ENCODE measurements at places on chromosomes 5 and 9.
A peak's percentile ranks its signal among the peaks of the same experiment; 100 is the strongest.

GRCh38 chr9:77848404-77848803, 183.2 kb downstream of the GNAQ start:
- DNase-seq, result no peak

DNA sequence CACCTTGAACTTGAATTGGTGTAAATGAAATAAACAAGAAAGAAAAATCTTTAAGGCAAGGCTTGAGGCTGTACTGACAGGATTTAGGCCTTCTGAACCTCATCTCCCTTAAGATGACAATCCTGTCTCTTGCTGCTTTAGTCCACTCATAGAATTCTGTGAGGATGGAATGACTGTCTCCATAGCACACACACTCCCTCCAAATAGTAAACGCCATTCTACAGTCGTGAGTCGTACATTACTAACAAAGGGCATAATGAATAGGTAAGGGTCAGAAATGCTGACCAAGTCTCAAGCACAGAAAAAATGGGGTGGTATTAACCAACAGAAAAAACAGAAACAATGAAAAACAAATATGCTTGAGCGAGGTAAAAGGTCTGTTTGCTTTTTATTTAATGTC, 71.8 kb upstream of the SIMC1 start:
- DNase-seq, result no peak

GRCh38 chr5:38541174-38541725, 15.2 kb downstream of the LIFR start:
- DNase-seq, result no peak

GRCh38 chr5:117954331-117954730, 1034.0 kb downstream of the DTWD2 start:
- no peak for DNase-seq

- DNase-seq, result no peak
Observed at GRCh38 chr9:20139763-20140290, 351.0 kb upstream of the SLC24A2 start.

GRCh38 chr9:20620650-20621470, 1.4 kb downstream of the MLLT3 start:
- DNase-seq, result peak; percentile 18

DNA sequence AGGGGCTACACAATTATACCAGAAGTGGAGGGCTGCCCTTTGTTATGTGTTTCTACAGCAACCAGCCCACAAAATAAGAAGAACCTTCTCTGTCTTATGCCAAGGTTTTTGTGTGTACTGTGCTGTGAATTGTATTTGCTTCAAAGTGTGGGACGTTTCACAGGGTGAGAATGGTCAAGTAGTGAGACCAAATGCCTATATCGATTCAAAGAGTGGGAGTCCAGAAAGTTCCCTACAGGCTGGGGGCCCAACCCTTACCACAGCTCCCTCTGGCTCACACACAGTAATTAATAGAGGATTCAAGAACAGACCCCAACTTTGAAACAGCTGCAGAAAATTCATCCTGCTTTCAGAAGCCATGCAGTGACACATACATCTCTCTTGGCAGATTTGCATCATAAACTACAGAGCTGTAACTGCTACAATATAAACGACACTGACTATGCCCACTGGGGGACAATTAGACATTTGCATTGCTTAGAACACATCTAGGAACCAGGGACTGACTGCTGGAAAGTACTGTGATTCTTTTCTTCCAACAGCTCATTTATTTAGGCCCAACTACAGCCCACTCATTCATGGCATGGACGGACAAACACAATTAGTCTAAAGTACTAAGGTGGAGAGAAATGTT, 12.8 kb downstream of the ENC1 start:
- DNase-seq, result no peak

GRCh38 chr5:203246-203930, 12.1 kb downstream of the LRRC14B start:
- DNase-seq, result no peak

DNA sequence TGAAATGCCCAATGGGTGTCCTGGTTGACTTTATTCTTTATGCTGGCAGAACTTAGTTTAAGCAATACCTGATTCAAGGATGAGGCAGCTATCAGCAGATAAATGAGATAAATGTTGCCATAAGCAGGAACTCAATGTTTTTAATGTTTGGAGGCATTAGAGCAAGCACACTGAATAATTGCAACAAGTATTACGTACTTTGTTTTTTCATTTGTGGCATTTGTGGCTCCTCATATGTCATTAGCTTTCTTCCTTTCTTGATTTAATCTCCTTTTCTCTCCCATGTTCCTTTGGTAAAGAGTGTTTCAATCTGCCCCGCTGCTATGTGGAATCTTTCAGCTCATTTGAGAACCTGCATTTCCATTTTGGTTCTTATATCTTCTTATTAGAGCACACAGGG, 6.4 kb upstream of the NR3C1 start:
- DNase-seq, result no peak

- DNase-seq, result no peak
Observed at GRCh38 chr5:123610665-123611405, 98.9 kb downstream of the CSNK1G3 start.

GRCh38 chr9:89519366-89519805, 21.5 kb upstream of the SEMA4D start:
- DNase-seq, result no peak

DNA sequence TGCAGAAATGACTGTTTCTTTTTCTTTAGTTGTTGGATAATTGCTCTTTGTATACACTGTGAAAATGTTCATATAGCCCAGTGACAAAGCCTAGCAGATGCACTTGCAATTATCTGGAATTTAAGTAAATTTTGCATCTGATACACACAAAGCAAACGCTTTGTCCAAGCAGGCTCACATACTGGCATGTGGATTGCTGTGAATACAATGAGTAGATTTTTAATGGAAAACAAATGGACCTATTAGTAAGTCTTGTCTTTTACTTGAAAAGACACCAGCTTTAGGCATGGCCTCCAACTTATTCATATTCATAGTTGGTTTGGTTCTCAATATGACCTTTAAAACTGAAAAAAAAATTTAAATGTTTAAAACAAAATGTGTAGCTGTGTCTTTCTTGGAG, 1299.8 kb upstream of the WWC1 start:
- no peak for DNase-seq

DNA sequence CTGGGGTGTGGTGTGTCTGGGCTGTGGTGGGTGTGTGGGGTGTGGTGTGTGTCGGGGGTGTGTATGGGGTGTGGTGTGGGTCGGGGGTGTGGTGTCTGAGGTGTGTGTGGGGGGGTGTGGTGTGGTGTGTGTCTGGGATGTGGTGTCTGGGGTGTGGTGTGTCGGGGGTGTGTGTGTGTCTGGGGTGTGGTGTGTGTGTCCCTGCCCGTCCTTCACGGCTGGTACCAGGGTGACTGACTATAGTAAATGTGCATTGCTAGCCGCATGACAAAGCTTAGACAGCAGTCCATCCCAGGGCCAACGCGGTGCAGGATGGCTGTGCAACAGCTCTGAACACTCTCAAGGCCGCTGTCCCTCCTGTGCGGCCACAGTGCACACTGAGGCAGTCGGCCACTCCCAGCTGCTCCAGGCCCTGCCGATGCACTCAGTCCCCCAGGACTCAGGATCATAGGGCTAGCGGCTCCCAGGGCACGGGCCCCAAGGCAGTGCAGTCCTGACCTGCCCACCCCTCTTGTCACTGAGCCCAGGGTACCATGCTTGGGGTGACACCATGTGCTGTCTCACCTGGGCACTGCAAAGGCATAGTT, 54.0 kb downstream of the SECISBP2 start:
- DNase-seq, result no peak

GRCh38 chr9:7567687-7568086, 231.9 kb downstream of the DMAC1 start:
- DNase-seq, result no peak

DNA sequence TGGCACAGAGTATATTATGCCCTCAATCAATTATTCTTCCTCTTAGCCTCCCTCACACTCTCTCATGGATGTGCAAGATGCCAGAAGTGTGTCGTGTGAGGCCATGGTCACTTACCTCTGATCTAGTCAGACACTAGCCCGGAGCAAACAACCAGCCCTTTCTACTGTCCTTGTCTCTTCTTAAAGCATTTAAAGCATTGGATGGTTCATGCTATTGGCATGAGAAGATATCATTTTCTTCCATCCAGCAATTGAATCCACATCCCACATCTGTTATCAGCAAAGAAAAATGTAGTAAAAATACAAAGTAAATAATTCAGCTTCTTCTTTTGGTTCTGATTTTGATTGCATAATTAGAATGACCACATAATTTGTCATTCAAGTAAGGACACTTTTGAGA, 267.2 kb upstream of the ACO1 start:
- no peak for DNase-seq

GRCh38 chr5:159092332-159092687, 7.4 kb downstream of the EBF1 start:
- no peak for DNase-seq

DNA sequence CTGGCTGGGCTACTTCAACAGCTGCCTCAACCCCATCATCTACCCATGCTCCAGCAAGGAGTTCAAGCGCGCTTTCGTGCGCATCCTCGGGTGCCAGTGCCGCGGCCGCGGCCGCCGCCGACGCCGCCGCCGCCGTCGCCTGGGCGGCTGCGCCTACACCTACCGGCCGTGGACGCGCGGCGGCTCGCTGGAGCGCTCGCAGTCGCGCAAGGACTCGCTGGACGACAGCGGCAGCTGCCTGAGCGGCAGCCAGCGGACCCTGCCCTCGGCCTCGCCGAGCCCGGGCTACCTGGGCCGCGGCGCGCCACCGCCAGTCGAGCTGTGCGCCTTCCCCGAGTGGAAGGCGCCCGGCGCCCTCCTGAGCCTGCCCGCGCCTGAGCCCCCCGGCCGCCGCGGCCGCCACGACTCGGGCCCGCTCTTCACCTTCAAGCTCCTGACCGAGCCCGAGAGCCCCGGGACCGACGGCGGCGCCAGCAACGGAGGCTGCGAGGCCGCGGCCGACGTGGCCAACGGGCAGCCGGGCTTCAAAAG, 36.9 kb upstream of the TTC1 start:
- DNase-seq, result no peak

DNA sequence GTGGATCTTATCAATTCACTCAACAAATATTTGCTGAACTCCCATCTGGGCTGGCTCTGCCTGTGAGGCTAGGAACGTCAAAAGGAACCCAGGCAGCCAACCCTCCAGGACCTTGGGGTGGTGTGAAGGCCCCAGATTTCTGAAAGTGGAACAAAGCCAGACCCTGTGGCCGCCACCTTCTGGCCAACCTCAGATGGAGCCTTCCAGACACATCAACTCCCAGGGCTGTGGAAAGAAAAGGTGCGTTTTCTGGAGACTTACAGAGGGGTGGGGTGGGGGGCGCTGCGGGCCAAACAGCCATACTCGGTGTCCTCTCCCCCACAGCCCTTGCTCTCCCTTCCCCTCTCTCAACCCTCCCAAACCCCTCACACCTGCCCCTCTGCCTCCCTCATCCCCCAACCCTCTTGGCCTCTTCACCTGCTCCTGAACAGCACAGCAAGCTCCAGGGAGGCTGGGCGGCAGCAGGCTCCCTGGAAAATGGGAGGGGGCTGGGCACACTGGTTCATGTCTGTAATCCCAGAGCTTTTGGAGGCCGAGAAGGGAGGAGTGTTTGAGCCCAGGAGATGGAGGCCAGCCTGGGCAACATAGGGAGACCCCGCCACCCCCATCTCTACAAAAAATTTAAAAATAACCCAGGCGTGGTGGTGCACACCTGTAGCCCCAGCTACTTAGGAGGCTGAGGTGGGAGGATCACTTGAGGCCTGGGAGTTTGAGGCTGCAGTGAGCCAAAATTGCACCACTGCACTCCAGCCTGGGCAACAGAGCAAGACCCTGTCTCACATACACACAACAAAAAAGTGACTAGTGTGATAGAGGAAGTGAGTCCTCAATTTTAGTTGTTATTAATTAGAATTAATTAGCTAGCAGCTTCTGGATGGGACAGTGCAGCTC, 45.0 kb upstream of the PRRC2B start:
- no peak for DNase-seq

- DNase-seq, result no peak
Observed at GRCh38 chr9:34777666-34778065, 67.7 kb upstream of the CCL21 start.

DNA sequence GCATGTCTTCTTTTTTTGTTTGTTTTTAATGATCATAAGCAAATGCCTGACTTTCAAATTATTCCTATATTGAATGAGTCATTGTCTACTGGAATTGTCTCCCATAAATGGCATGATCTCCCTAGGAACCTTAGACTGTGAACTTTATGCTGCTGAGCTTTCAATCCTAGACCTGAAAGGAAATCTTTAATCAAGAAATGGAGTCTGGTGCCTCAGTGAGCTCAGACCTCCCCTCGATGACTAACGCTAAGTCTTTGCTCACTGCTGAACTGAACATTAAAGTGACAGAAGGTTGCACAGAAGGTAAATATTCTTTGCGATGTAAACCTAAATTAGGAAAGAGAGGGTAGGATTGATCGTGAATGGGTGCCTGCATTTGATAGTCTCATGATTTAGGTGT, 745.2 kb upstream of the WWC1 start:
- no peak for DNase-seq

DNA sequence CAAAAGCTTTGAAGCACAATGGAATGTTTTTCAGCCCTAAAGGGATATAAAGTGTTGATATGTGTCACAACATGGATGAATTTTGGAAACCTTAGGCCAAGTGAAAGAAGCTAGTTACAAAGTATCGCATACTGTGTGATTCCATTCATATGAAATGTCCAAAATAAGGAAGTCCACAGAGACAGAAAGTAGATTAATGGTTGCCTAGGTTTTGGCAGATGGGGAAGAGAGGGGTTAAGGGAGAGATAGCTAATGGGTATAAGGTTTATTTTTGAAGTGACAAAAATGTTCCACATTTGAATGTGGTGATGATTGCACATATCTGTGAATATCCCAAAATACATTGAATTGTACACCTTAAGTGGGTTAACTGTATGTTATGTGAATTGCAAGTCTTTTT, 57.5 kb upstream of the MCCC2 start:
- no peak for DNase-seq

DNA sequence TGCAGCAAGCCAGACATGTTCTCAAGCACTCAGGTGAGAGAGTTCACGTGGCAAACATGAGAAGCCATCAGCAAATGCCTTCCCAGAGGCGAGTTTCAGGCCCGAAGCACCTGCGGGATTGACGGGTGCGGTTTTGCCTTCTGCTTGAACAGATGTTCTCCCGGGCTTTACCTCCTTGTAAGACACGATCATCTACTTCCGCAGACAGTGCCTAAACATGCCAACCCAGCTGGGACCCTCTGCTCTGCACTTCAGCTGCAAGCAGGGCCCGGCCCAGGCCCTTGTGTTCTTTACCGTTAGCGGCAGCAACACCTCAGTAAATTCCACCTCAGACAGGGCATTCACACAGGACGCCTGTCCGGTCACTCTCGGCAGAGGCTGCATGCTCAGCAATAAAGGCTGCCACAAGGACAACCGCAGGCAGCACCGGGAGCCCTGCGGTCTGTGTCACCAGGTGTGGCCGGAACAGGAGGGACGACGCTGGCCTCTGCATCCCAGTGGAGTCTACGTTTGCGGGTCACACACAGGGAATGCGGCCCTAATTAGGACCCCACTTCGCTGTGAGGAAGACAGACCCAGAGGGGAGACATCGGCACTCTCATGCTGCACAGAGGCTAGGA, 139.6 kb downstream of the ROR2 start:
- DNase-seq, result no peak
